ENCODE measurements at places on chromosomes 5 and 9.
A peak's percentile ranks its signal among the peaks of the same experiment; 100 is the strongest.

- H3K27ac ChIP-seq, result no peak overlapping the region
- peaks cover 14% of the 10 kb centered on the region for H3K4me1 ChIP-seq
- H3K27me3 ChIP-seq, result no peaks in the 10 kb centered on the region
- no peak overlapping the region for H3K4me3 ChIP-seq
- DNase-seq, result no peak
Observed at GRCh38 chr5:148807851-148808250, 18.6 kb upstream of the ADRB2 start.

- H3K27ac ChIP-seq, result no peak overlapping the region
- no peaks in the 10 kb centered on the region for H3K27me3 ChIP-seq
- H3K4me3 ChIP-seq, result no peak overlapping the region
- no peak for DNase-seq
- no peaks in the 10 kb centered on the region for H3K4me1 ChIP-seq
Observed at GRCh38 chr9:103700195-103700962, 393.7 kb upstream of the SMC2 start.

DNA sequence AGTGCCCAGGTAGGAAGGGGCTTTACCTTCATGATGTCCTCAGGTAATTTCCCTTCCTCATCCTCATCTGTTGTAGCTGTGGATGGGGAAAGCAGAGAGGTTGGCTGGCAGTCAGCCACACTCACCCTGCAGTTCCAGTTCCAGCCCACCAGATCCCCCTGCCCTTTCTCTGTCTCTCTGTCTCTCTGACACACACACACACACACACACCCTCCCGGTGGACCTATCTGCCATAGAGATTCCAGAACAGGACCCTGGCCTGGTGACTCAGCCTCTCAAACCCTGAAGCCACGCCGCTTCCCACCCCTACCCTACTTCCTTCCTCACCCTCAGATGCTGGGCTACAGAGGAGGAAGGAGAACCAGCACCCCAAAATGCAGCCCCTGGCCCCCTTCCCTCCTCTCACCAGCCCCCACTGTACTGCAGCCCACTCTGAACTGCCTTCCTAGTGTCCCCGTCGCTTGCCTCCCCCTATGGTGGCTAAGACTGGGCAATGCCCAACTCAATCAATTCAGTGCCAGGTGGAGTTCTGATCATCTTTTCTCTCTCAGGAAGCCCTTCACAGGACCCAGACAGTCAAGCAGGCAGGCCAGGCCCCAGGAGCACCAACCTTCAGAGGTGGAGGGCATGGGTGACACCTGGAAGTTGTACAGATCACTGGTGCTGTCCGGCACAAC, 4.8 kb downstream of the IRF1 start:
- H3K36me3 ChIP-seq, result peaks cover 41% of the 10 kb centered on the region
- no peaks in the 10 kb centered on the region for H3K27me3 ChIP-seq
- H3K4me3 ChIP-seq, result no peak overlapping the region
- H3K4me1 ChIP-seq, result peaks cover 50% of the 10 kb centered on the region

- H3K27me3 ChIP-seq, result no peaks in the 10 kb centered on the region
- H3K4me1 ChIP-seq, result peaks cover 13% of the 10 kb centered on the region
- H3K27ac ChIP-seq, result no peak overlapping the region
- DNase-seq, result no peak
- H3K4me3 ChIP-seq, result no peak overlapping the region
- no peaks in the 10 kb centered on the region for H3K36me3 ChIP-seq
Observed at GRCh38 chr9:115232181-115232774, 114.3 kb upstream of the TNC start.

GRCh38 chr9:27765266-27766072, 192.2 kb upstream of the C9orf72 start:
- no peak overlapping the region for H3K4me3 ChIP-seq
- H3K27me3 ChIP-seq, result no peaks in the 10 kb centered on the region
- H3K27ac ChIP-seq, result no peak overlapping the region
- H3K36me3 ChIP-seq, result no peaks in the 10 kb centered on the region

DNA sequence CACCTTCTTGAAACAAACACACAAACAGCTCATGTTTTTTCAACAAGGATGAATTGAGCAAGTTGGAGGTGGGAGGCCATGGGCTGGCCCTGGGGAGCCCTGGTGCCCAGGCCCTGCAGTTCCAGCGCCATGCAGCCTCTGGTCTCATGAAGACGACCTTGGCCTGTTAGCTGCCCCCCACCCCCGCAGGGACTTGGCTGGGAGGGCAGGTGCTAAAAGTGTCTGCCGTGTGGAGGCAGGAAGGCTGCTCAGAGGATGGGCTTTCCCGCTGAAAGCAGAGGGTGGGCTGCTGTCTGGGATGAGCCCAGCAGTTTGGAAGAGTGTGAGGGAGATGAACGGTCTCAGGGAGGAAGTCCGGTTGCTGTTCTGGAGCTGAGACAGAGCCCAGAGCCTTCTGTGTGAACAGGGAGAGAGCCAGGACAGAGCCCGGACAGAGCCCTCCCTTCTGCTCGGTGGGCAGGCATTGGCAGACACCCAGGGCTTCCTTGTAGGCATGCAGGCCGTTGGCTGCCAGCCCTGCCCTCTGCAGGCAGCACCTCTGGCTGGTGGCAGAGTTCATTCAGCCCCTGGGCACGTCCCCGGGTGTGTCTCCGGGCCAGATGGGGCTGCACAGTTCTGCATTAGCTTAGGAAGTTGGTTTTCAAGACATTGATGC, 18.7 kb downstream of the ROPN1L start:
- no peak for DNase-seq
- H3K4me1 ChIP-seq, result peaks cover 2% of the 10 kb centered on the region
- no peaks in the 10 kb centered on the region for H3K36me3 ChIP-seq
- no peak overlapping the region for H3K27ac ChIP-seq
- no peaks in the 10 kb centered on the region for H3K27me3 ChIP-seq

- peaks cover 35% of the 10 kb centered on the region for H3K4me1 ChIP-seq
- H3K4me3 ChIP-seq, result no peak overlapping the region
- no peaks in the 10 kb centered on the region for H3K36me3 ChIP-seq
- H3K27me3 ChIP-seq, result no peaks in the 10 kb centered on the region
Observed at GRCh38 chr5:172733131-172733973, 37.6 kb downstream of the DUSP1 start.

- no peak overlapping the region for H3K27ac ChIP-seq
- no peaks in the 10 kb centered on the region for H3K4me1 ChIP-seq
- no peak overlapping the region for H3K4me3 ChIP-seq
Observed at GRCh38 chr9:78249542-78249941, 13.7 kb downstream of the CEP78 start.

GRCh38 chr5:172169216-172169615, 18.8 kb downstream of the STK10 start:
- no peaks in the 10 kb centered on the region for H3K36me3 ChIP-seq
- H3K4me3 ChIP-seq, result no peak overlapping the region
- no peak overlapping the region for H3K27ac ChIP-seq
- H3K27me3 ChIP-seq, result no peaks in the 10 kb centered on the region
- peaks cover 9% of the 10 kb centered on the region for H3K4me1 ChIP-seq

DNA sequence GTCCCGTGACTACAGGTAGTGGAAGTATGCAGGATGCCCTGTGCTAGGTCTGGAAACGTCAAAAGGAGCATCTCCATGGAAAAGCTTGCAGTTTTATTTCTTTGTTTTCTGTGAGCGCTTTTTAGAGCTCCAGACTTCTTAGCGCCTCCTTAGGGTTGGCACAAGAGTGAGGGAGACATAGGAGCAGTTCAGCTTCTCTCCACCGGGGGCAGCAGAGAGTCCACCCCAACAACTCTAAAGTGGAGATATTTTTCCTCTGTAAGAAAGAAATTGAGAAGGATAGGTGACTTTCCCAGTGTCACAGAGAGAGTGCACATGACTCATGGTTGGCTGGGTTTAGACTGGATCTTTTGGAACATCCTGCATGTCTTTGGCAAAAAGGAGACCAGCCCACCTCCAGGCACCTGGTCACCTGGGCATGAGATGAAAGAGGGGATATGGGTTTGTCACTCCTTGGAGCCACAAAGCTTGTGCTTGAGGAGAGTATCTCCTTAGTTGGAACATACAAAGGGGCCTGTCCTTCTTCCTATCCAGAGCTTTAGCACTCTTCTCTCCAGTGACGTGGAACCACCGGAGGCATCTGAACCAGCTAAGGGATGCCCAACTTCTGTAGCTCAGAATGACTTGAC, 637.7 kb downstream of the SEMA5A start:
- no peaks in the 10 kb centered on the region for H3K27me3 ChIP-seq
- H3K27ac ChIP-seq, result no peak overlapping the region
- no peaks in the 10 kb centered on the region for H3K4me1 ChIP-seq
- H3K36me3 ChIP-seq, result no peaks in the 10 kb centered on the region

DNA sequence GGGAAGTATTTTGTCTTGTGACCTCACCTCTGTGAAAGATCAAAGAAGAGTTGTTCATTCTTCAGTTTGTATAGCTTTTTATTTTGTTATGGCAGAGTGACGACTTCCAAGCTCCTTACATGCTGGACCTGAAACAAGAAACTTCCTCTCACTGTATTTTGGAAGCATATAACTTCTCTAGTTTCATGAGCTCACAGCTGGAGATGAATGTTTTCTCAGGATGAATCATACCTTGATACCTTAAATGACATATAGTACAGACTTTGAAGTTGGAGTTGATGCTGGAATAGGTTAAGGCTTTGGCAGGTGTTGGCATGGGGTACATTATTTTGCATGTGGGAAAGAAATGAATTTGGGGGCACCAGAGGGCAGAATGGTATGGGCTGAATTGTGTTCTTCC, 112.5 kb downstream of the SLC25A46 start:
- H3K4me3 ChIP-seq, result no peak overlapping the region
- no peaks in the 10 kb centered on the region for H3K4me1 ChIP-seq
- no peaks in the 10 kb centered on the region for H3K36me3 ChIP-seq
- no peak overlapping the region for H3K27ac ChIP-seq
- DNase-seq, result no peak
- no peaks in the 10 kb centered on the region for H3K27me3 ChIP-seq

GRCh38 chr5:178203670-178204181, 607 bp upstream of the HNRNPAB start:
- H3K4me3 ChIP-seq, result peak overlapping the region; percentile 59
- peak; percentile 93 for DNase-seq
- H3K27ac ChIP-seq, result no peak overlapping the region
- peaks cover 42% of the 10 kb centered on the region for H3K4me1 ChIP-seq
- H3K36me3 ChIP-seq, result peaks cover 25% of the 10 kb centered on the region
